ENCODE measurements at places on chromosomes 11 and 22.
A peak's percentile ranks its signal among the peaks of the same experiment; 100 is the strongest.

DNA sequence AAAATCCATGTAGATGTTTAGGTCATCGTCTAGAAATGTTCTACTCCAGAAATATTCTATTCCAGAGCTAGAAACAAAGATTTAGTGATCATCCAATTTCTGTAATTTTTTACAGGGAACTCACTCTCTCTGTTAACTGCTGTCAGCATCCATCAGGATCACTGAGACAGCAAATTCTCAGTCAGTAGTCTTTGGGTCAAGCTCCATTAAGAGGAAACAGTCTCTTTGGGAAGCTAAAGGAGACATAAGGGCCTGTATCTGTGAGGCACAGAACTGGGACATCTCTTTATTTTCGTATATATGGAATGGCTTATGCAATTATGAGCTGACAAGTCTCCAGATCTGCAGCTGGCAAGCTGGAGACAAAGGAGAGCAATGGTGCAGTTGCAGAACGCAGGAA lies 48.3 kb downstream of the PIK3C2A start:
- DNase-seq, result no peak

- no peak for DNase-seq
Measured at GRCh38 chr11:127191689-127192088, 191.1 kb upstream of the KIRREL3 start.

GRCh38 chr22:46013460-46014416 lies 36.8 kb upstream of the WNT7B start:
- peak; percentile 89 for DNase-seq

- DNase-seq, result no peak
Measured at GRCh38 chr11:33387996-33388395, 130.8 kb downstream of the HIPK3 start.

GRCh38 chr11:106216281-106216680 lies 138.8 kb downstream of the AASDHPPT start:
- DNase-seq, result no peak

DNA sequence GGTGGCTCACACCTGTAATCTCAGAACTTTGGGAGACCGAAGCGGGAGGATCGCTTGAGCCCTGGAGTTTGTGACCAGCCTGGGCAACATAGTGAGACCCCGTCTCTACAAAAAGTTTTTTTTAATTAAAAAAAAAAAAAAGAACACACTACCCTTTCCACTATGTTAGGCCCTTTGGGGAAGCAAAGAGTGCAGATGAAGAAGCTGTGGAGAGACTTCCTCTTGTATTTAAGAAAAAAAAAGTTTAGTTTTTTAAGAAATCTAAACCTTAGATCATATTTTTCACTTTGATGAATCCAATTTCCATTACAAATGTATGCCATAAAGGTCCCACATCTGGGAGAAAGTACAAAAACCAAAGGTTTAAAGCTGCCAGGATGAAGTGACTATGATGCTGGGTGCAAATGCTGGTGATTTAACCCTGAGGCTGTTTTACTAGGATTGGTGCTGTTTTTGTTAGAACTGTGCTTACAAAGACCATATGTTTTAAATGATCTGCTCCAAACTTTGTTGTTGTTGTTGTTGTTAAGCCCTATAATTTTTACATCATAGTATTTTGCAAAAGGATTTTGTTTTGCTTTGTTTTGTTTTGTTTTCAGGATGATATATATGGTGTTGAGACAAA lies 28.9 kb upstream of the ACER3 start:
- no peak for DNase-seq

- DNase-seq, result no peak
Measured at GRCh38 chr11:42006766-42007165, 547.3 kb upstream of the LRRC4C start.

- peak; percentile 22 for DNase-seq
Measured at GRCh38 chr11:18853086-18853720, 61.6 kb upstream of the PTPN5 start.

GRCh38 chr11:16779436-16779835 lies 41.0 kb downstream of the C11orf58 start:
- DNase-seq, result no peak

GRCh38 chr11:2885017-2885677 lies 428 bp downstream of the CDKN1C start:
- DNase-seq, result peak; percentile 48

DNA sequence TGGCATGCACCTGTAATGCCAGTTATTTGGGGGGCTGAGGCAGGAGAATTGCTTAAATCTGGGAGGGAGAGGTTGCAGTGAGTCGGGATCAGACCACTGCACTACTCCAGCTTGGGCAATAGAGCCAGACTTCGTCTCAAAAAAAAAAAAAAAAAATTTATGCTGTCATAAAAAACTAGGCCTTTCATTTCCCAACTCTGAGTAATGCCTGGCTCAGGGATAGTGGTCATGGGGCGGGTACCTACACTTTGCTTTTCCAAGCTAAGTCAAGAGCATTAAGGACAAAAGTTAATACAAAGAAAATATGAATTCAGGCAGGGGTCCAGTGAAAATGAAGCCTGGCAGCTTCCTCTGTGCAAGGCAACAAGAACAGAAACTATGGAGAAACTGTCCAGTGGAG lies 16.3 kb downstream of the CPSF7 start:
- DNase-seq, result no peak

DNA sequence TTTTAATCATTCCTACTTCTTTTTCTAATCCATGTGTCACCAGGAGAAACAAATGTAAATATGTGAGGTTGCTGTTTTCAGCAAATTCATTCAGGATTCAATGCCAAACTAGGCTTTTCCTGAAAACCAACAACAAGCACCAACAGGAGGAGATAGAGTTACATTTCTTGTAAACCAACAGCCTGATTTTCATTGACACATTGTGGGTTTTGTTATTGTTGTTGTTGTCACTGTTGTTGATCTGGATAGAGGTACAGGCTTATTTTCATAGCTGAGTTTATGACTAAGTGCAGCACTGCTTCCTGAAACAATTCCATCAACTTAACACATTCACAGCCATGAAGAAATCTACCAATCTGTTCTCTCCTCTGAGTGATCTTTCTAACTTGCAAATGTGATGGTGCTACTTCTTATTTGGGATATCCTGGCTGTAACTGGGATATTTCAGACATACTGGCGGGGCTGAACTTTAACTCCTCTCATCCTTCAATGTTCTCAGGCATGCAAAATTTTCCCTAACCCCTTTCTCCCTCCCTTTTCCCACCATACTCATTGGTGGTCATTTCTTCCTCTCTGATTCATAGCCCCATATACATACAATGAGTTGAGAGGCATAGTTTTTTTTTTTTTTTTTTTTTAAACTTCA lies 65.5 kb downstream of the ME3 start:
- DNase-seq, result no peak

DNA sequence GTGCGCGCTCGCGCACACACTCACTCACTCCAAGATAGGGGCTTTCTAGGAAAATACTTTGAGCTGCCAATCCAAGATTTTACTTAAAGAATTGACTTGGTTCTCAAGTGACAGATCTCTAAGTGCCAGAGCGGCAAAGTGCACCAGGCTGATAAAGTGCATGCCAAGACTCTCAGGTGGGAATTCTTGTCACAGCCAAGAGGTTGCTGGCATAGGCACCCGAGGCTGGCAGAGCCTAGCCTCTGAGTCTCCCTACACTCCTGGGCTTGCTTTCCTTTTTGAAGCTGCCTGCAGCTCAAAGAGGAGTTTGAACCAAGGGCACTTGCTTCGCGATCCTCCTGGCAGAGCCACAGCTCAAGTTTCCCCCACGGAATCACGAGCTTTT lies 2.5 kb upstream of the ADM start:
- DNase-seq, result no peak

- peak; percentile 33 for DNase-seq
Measured at GRCh38 chr22:32475468-32476010, 928 bp downstream of the FBXO7 start.

- no peak for DNase-seq
Measured at GRCh38 chr11:14248580-14248981, 110.4 kb downstream of the RRAS2 start.

DNA sequence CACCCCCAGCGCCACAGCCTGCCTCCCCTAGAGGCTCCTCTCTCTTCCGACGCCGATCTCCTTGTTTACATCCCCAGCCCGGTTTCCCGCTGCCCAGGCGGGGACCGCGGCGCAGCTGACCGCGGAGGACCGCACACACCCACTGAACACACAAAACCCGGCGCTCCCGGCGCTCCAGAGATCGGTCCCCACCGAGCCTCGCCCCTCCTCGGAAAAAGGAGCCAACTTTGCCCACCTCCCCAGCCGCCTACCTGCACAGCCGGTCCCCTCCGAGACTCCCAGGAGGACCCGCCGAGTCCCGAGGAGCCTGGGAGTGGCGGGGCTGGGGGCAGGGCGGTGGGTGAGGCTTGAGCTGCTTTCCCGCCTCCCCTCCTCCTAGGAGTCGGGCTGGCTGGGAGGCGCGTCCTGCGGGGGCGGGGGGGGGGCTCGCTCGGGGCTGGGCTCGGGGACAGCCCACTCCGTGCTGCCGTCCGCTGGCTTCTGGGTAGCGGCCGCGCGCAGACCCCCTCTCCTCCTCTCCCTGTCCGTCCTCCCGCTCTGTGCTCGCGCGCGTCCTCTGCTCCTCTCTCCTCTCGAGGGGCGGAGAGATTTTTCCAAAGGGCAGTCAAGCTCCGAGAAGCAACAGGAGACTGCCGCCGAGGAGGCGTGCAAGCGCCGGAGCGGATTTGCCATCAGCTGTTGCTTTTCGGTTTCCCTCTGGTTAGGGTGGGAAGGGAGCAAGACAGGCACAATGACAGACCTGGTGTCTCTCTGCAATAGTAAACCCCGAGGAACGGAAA lies at the start of gene FXYD6:
Gene FXYD6 (minus strand): TSS at position 318 of the 779 bp plus-strand sequence. CDS start 33,882 bp downstream, outside the sequence.
- peak; percentile 77 for DNase-seq

DNA sequence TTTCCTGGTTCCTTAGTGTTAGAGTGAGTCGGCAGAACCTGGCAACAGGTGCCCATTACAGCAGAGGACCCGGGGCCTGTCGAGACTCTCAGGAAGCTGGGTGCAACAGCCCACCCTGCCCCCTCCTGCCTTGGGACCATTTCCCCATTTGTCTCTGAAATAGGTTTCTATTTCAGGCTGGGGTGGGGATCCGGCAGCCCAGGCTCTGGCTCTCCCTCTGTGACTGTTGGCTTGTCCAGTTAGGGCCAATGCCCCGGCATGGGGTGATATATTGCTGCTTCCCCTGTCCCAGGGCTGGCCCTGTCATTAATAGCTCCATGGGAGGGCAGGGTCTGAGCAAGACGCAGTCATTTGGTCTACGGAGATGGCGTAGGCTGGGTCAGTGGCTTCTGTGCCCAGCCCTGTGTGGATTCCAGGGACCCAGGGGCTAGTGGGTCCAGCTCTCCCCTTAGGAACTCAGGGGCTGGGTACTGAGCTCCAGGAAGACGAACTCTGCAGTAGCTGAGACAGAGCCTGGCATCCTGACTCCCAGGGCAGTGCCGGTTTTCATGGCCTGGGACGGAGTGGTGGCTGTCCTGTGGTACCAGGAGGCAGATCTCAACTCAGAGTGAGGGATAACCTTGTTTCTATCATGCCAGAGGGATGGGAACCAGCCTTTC lies 2.7 kb downstream of the P2RY6 start:
- no peak for DNase-seq

GRCh38 chr11:77775936-77776335 lies 44.6 kb downstream of the RSF1 start:
- DNase-seq, result no peak

GRCh38 chr11:22558664-22559063 lies 67.0 kb downstream of the FANCF start:
- no peak for DNase-seq

DNA sequence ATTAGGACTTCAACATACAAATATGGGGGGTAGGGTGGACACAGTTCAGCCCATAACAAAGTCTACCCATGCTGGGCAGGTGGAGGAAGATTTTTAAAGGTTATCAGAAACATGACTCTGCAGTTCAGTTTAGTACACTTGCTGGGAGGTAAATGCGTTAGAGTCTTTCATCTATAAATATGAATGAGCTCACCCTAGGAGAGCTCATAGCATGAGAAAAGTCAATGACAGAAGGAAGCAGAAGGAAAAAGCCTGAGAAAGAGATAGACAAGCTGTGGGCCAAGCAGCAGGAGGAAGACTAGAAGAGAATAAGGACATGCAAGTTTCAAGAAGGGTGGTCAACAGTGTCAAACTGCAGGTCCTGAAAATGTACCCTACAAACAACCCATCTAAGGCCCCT lies 27.0 kb upstream of the FSHB start:
- no peak for DNase-seq

GRCh38 chr11:17197431-17197898 lies 10.3 kb downstream of the PIK3C2A start:
- no peak for DNase-seq

- no peak for DNase-seq
Measured at GRCh38 chr11:26026078-26026477, 305.9 kb upstream of the ANO3 start.

- DNase-seq, result no peak
Measured at GRCh38 chr11:48090174-48090573, 109.8 kb downstream of the PTPRJ start.

DNA sequence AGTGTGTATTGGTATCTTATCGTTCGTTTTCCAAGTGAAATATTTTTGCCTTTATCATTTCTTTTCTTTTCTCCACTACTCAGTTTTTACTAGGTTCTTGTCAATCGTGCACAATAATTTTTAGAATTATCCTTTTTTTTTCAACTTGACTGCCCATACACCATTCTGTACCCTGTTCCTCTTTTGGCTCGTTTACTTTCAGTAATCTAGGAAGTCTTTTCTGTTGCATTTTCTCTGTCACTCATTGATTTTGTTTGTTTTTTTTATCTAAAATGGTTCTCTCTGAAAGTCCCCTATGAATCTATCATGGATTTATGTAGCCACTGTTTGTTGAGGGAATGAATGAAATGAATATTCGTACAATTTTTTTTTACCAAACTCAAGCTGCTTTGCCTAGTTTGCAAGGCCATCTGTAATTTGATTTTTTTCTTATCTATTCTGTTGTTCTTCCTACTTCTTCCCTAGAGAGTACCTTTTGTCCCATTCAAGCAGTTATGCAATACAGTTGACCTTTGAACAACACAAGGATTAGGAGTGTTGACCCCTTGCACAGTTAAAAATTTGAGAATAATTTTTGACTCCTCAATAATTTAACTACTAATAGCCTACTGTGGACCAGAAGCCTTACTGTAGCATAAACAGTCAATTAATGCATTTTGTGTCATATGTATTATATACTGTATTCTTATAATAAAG lies 166.3 kb downstream of the TMEM135 start:
- DNase-seq, result no peak

DNA sequence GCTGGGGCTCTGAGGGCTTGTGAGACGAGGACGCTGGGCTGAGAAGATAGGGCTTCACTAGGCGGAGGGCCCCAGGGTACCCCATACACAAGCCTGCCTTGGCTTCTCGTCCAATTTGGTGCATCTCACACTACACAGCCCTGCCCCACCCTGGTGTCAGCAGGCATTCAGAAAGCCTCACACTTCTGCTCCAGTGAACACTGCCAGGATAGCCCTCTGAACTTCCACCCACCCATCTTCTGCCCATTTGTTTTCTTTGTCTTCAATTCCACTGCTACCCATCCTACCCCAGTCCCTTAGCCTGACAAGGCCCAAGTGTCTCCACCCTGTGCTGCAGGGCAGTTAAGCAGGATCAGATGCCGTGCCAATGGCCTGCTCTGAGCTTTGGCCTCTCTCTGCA lies 1.9 kb upstream of the BUD13 start:
- no peak for DNase-seq

DNA sequence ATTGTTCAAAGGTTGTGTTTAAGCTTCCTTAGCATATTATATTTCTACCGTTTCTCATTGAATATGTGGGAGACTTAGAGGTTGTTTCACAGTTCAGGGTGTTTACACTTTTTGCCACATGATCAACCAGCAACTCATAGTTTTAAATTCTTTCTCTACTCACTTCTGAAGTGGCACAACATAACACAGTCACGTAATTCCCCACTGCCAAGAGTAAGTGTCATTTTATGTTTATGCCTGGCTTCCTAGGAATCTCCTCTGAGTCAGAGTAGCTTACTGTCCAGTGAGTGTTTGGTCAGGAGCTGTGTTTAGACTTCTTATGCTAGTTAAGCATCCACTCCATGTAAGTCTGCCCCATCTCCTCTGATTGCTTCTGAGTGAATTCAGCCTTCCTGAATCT lies 520.8 kb upstream of the KIRREL3 start:
- DNase-seq, result no peak
